Stimulated activated CD4-positive, alpha-beta T cell treated with anti-CD3 and anti-CD28 coated beads, Interleukin-1b, Interleukin-23, amount 100 ng/mL, for 24 hours (primary cell): ENCODE measurements at places on chromosomes 12 and 14.

- no peak for DNase-seq
These were observed 49.7 kb upstream of the OVCH1 start for GRCh38 chr12:29547151-29547632.

DNA sequence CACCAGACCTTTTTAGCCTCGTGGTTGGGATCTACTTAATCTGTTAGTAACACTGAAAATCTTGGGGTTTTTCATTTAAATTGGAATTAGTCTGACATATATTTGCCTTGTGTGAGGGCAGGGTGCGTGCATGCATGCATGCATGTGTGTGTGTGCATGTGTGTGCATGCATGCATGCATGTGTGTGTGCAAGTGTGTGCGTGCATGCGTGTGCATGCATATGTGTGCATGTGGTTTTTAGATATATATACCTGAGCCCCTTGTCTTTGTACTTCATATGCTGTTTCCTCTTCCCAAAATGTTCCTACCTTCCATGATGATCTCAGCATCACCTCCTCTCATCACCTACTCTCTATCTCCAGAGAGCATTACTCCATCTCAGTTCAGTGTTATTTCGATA lies 66.3 kb upstream of the BCL11B start:
- DNase-seq: no peak

- DNase-seq: no peak
These were observed 21.8 kb downstream of the VASH1 start for GRCh38 chr14:76782885-76783566.

DNA sequence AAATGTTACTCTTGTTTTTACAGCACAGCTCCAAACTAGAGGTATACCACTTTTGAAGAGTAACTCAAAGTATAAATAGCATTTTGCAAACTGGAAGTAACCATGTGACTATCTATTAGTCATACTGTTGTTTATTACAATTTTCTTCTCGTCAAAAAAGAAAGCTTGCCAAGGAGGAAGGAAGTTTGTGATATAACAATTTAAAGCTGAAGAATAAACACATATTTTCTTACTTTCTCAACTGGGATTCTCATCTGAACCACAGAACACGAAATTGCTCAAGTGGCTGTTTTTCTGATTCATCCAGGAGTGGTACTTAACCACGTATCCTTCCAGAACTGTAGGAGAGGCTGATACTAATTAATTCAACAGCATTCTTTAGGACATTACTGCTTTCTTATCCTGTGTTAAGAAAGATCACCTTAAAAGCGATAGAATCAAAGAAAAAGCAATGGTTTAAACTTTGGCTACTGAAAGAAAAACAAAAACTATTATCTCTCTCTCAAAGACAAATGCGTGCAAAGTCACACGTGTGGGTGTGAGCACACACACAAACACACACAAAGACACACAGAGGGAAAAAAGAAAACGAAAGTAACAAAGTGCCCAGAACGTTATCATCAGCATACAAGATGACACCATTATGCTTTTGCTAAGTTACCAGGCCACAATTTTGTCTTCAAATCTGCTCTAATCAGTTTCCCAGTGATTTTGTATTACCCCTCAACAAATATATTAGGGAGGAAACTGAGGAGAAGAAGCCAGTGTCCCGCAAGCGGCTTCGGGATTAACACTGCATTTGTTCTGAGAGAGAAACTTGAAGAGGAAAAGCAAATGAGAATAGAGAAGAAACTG lies at the start of gene CLEC2B:
Gene CLEC2B, minus strand, starts transcription at position 48 of the 855 bp plus-strand sequence.
- DNase-seq: no peak

DNA sequence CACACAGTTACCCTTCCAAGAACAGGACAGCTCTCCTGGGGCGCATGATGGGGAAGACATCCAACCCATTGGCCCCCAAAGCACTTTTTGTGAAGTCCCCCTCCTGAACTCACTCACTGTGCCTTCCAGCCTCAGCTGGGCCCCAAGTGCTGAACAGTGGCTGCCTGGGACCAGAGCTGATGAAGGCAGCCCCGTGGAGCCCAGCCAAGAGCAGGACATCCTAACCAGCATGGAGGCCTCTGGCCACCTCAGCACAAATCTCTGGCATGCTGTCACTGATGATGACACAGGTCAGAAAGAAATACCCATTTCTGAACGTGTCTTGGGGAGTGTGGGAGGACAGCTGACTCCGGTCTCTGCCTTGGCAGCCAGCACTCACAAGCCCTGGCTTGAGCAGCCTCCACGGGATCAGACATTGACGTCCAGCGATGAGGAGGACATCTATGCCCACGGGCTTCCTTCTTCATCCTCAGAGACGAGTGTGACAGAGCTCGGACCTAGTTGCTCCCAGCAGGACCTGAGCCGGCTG lies 72.0 kb downstream of the TECPR2 start:
- DNase-seq: no peak

DNA sequence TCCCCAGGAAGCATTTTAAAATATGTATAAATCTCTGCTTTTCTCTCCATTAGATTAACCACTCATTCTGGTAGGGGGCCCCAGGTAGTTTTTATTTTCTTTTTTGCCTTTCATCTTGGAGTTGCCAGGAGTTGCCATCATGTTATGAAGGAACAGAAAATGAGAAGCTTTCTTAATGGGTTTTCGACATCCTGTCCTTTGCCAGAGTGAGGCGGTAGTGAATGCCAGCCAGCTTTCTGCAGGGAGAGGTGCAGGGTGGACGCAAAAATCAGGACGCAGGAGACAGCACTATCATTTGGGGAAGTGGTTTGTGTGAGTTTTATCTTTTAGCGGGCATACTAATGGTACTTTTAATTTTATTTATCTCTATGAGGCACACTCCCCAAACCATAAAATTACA lies 1.7 kb downstream of the RASSF8 start:
- no peak for DNase-seq

DNA sequence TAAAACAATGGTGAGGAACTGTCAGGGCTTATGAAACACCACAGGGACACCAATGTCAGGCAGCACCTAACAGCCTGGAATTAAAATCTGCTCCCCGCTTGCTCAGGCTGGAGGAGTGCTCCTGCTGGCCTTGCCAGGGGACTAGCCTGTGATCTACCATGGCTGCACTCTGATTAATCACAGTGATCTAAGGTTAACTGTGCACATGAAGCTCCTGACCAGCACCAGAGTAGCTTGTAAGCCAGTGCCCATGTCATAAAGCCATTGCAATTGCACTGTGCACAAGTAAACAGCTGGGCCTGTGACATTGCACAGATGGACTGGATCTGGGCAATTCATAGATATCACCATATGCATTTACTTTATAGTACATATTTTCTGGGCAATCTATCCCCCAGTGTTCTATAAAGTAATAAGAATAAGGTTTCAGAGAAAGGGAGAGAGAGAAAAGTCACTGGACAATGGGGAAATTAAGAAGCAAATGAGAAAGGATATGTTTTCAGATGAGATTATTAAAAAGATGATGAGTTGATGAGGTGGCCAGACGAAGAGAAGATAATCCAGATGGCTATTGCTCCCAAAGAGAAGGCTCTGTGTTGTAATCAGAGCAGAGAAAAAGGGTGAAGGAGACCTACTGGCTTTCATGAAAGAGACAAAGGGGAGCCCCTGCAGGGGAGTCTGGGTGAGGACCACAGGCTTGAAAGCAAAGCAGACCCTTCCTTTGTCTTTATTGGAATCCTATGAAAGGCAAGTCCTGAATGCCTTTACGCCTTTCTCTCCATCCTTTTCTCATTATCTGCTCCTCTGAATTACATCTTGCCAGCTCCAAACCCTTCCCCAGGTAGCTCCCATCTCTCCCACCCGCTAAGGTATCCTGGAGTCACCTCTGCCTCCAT lies 145.8 kb downstream of the SLC38A6 start:
- no peak for DNase-seq

- no peak for DNase-seq
These were observed 24.2 kb downstream of the OTUB2 start for GRCh38 chr14:94050231-94050880.
